Fibroblast of skin of scalp (primary cell): ENCODE measurements at places on chromosomes 2 and 18.

- no peak for DNase-seq
Measured at GRCh38 chr2:85769236-85769982, 15.6 kb downstream of the ATOH8 start.

DNA sequence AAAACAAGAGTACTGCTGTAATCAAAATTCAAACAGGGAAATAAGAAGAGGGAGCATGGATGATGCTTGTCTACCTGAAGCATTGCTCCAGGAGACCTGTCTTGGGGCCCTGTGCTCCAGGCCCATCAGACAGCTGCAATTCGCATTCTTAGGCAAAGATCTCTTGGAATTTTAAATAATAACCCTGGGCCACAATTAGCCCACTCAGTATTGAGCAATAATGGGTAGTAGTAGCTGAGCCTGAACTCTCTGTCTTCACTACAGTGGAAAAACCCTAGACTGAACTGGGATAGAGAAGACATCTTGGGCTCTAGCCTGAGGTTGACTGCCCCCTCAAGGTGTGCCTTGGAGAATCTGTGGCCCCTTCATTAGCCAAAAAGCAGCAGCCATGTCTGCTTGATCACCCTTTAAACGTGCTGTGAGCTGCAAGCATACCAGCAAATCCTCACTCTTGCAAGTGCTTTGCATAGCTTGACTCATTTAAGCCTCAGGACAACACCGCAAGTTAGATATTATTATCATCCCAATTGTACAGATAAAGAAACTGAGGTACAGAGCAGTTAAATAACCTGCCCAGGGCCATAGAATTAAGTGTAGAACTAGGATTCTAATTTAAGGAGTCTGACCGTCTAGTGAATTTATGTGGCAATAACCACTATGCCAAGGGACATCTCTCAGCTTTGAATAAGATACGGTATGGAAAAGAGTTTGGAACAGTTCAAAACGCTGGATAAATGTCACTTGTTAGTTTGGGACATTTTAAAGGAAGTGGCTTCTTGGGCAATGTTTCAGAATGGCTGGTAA is 69.0 kb downstream of the DDX1 start:
- DNase-seq: no peak

- no peak for DNase-seq
Measured at GRCh38 chr2:105371156-105371555, 27.7 kb downstream of the FHL2 start.

DNA sequence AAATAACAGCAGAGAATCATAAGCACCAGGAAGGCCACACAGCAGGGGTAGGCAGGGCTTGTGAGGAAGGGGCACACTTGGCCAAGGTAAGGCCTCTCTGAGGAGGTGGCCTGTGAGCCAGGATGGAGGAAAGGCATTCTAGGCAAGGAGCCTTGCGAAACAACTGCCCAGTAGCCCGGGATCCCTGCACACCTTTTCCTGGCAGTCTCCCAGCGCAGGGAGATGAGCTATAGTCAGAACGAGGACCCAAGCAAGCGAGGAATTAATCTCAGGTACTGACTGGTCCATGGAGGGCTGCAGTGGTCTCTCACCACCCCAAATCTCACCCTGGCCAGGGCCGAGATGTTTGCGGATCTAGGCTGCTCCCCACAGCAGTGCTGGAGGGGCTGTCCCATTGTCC is 64.9 kb upstream of the STPG4 start:
- DNase-seq: no peak

GRCh38 chr2:24225499-24226242 is 50.8 kb downstream of the FAM228A start:
- no peak for DNase-seq

GRCh38 chr2:216651351-216651881 is 18.2 kb downstream of the IGFBP2 start:
- DNase-seq: peak; percentile 86

GRCh38 chr2:230714136-230714480 is 1.5 kb downstream of the CAB39 start:
- peak; percentile 73 for DNase-seq

- peak; percentile 84 for DNase-seq
Measured at GRCh38 chr18:60391571-60392226, 19.1 kb upstream of the MC4R start.

DNA sequence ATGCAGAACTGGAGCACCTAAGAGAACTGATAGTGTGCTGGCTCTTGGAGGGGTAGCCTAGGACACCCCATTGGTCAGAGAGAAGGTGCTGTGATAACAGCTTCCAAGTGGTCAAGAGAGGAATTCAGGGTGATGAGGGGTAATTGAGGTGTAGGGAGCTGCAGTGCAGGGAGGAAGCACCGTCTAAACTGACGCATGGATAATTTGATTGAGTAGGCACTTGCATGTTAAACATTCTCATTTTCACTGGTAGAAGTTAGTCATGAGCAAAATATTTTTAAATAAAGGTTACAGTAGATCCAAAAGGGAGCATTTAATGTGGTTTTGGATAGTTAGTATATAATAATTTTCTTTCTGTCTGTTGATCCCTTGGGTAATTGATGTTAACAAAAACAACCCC is 155.1 kb upstream of the TCF4 start:
- DNase-seq: no peak

DNA sequence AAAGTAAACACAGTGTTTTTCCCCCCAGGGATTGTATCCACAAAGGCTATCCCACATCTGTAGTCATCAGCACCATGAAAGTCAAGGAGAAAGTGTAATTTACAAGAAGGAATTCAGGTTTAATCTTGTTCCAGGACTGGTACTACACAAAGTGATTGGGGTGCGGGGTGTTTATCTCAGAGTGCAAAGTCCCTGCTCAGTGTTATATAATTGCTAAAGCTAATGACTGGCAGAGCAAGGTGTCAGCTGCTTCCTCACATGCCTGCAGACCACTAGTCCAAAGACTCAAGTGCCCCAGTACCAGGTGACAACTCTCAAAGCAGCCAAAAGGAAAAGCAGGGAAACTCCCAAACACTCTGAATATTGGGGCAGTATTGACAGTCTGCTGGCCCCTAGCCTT is 40.4 kb upstream of the PDCL3 start:
- DNase-seq: no peak

- DNase-seq: no peak
Measured at GRCh38 chr2:223315813-223316212, 263.8 kb downstream of the KCNE4 start.

DNA sequence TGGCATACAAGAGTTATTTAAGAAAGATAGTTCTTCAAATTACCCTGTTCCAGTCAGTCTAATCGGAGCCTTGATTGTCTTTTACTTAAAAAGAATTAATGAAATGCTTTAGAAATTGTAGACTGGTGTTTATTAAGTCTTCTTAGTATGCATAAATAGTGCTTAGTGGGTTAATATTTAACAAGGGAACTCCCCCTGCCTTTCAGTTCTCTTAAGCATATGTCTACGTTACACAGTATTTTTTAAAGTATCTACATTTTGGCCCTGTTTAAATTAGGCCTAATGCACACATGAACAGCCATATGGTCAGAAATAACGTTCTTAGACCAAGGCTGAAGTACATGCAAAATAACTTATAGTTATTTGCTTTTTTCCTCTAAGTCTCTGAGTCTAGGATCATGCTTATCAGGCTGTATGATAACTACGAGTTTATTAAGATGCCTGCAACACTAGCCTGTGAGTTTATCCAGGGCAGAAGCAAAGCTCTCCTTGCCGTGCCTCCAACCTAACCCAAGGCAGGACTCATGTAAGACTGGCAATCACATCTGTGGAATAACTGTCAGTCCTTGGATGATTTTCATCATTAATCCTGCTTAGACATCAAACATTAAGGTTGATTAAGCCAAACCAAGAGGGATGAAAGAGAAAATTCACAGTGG is 6.7 kb downstream of the BCL2 start:
- DNase-seq: no peak

DNA sequence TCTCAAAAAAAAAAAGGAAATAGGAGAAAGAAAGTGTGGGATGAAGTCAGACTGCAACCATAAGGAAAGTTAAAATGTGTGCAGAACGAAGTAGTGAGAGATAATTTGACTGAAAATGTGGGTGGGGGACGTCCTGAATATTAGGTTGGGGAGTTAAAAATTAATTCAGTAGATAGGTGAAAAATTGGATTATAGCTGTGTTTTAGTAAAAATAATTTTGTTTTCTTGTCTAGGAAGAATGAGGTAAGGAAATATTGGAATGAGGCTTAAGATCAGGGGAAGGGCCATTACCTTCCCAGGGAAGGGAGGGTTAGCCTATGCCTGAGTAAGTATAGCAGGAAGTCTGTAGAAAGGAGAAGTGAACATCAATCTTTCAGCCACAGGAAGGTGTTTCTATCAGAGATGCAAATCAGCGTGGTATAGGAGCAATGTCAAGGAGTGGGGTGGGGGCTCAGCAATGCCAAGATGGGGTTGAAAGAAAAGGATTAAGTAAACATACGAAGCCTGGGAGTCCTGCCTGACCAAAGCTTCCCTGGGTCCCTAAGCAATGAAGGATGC is 250.9 kb downstream of the PIEZO2 start:
- no peak for DNase-seq

GRCh38 chr18:13443552-13443951 is 225.0 kb downstream of the LDLRAD4 start:
- no peak for DNase-seq

DNA sequence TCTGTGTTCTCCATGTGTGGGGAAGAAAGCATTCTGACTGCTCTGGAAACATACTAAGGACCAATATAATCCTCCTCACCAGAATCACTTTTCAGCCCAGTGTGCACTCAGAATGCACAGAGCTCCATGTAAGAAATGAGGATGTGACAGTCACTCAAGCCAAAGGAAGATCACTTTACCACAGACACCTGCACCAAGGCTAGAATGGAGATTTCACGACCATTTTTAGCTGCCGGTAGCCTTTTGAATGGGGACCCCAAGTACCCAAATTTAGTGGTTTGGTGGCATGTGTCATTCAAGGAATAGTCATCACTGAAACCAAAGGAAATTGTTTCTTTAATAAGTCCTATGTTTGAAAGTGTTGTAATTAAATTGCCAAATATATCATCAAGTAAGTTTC is 613.2 kb upstream of the ACVR2A start:
- DNase-seq: no peak

GRCh38 chr2:226661789-226662545 is 137.7 kb downstream of the IRS1 start:
- DNase-seq: peak; percentile 83

DNA sequence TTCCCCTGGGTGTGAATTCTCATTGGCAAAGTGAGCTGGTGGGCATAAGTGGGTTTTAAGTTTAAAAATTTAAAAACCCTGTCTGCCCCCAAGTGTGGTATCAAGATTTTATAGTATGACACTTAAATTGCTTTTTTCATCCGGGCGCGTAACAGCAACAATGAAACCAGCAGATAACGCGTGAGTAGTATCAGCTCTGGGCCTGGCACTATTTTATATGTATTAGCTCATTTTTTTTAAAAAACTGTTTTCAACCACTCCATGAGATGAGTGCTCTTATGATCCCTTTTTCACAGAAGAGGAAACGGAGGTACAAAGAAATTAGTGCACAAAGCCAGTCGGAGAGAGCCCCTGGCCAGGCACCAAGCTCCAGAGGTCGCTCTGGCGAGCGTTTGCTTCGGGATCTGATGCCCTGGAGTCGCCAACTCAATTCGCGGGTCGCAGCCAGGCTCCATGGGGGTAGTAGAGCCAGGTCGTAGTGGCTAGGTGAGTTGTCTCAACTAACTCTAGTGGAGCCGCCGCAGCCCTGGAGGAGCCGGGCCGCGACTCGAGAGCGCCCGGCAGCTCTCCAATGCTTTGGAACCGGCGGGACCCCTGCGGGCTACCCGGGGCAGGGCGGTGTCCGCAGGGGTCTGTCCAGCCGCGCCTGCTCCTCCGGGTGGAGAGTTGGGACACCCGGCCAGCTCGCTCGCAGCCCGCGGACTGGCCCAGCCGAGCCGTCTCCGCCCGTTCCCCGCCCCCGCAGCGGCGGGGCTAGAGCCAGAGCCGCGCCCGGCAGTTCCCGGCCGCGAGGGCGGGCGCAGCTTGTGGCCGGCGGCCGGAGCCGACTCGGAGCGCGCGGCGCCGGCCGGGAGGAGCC is at the start of gene IL1R1:
TSS of gene IL1R1 (plus strand) at position 777 of the 859 bp plus-strand sequence. CDS start 14,979 bp downstream, outside the sequence.
- peak; percentile 76 for DNase-seq

GRCh38 chr2:180978903-180979748 is 1.3 kb upstream of the UBE2E3 start:
- peak; percentile 85 for DNase-seq

DNA sequence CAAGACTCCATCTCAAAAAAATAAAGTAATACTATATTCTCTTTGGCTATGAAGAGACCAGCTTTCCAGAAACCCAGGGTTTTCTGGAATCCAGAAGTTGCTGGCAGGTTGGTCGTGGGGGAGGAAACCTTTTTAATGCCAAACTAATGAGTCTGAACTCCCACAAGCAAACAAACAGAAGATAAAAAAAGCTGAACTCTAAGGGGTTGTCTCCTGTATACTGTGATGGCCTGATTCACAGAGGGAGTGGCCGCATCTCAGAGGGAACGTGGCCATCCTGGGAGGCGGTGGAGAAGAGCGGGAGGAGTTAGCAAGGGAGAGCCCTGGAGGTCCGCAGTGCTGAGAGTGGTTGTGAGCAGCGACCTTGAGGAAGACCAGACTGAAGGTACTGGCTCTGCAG is 36.1 kb downstream of the LIMS1 start:
- DNase-seq: peak; percentile 58

- DNase-seq: no peak
Measured at GRCh38 chr2:98294711-98295110, 51.5 kb upstream of the CNGA3 start.

GRCh38 chr2:11103984-11104793 is 51.1 kb upstream of the SLC66A3 start:
- DNase-seq: no peak

DNA sequence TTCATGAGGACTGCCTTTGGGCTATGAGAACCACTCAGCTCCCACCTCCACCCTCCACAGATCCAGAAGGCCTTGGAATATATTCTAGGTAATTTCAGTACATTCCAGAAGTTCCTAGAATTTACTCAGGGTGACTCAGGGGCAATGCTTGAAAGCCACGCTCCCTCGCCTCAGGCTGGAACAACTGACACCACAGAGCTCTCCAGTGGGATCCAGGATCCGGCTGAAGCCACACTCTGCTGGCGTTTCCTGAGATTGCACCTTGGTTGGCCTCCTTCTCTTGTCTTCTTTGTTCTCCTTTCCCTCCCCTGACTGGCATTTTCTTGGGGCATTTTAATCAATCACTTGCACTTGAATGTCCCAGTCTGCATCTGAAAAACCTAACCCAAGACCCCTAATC is 92.6 kb upstream of the KCNE4 start:
- DNase-seq: peak; percentile 93

DNA sequence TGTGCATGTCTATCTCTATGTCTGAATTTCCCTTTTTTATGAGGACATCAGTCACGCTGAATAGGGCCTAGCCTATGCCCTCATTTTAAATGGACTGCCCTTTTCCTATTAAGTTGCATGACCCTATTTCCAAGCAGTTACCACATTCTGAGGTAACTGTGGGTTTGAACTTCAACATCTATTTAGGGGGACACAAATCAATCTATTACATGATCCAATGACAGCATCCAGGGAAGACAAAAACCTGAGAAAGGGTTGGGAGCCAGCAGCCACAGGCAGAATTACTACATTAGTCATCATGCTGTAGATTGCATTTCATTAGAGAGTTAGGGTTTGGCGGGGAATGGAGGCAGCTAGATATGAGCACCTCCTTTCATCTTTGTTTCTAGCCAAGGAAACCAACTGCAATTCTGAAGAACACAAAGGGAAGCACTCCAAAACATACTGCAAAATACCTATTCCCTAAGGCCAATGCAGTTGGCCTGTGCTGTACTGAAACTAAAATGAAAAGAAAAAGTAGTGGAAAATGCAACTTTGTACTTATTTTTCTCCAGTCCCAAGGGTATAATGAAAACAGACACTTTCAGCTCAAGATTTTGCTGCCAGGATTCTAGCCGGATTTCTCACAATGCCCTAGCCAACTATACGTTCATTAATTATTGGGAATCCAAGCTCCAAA is 40.4 kb upstream of the C1D start:
- DNase-seq: no peak
